ENCODE measurements at places on chromosomes 4 and X.

GRCh38 chrX:119984652-119985051 lies 41.1 kb upstream of the NKAP start:
- no peak for DNase-seq

- DNase-seq, result no peak
These were observed 243.8 kb downstream of the THOC2 start for GRCh38 chrX:123489011-123489410.

DNA sequence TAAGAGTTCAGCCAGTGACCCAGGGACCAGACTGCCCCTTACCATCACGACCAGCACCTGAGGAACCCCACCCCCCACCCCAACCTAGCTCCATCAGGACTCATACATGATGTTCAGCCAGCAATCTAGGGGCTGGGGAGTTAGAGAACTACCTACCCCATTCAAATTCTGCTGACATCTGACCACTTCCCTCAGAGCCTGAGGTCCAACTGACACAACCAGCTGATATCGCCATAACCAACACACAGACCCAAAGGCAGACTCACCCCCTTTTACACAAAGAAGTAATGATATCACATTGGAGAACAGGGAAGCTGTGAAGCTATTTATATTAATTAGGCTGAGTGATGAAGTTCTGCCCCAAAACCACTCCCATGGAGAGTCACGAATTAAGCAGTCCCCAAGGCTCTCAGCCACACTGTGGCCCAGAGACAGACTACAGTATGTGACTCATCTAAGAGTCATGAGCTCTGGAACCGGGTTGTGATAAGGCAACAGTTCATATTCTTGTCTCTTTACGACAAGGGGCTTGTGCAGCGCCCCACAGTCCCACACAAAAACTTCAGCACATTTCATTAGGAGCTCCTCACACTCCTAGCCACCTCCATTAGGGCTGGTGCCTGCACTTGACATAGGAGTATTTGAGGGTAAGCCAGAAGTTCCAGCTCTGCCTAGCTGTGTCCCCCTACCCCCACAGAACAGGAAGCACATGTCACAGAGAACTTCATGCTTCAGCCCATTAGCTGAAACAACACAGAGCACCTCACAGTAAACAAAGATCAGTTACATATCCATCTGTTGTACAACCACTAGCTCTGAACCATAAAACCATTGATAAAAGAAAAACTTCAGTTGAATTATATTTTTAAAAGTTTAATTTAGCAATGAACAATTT lies 184.7 kb upstream of the ZCCHC13 start:
- no peak for DNase-seq

DNA sequence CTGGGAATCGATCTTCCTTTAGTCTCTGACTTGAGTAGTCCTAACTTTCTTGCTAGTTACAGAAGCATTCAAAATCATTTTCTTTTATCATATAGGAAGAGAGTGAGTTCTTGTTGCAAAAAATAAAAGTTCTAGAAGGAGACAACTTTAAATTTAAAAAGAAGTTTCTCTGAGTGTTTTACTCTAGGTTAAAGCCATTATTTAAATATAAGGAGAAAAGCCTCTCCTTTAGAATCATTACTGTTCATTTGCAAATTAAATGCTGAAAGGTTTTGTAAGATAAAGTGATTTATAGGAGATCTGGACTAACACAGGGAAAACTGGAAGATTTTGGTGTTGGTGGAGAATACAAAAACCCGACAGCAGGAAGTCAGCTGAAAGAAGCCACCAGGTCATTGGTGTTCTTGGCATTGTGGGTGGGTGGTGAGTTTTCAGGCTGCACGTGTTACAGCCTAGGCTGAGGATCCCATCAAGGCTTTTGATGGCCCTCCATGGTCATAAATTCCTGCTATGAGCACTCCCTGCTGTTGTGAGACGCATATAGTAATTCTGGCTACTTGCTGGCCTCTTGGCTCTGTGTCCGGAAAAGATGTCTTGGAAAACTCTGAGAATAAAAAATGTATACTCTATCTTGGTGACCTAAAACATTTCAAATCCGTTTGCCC lies 81.6 kb downstream of the GPAT3 start:
- DNase-seq, result no peak

- no peak for DNase-seq
These were observed 122.7 kb upstream of the CBR4 start for GRCh38 chr4:169132561-169133305.

DNA sequence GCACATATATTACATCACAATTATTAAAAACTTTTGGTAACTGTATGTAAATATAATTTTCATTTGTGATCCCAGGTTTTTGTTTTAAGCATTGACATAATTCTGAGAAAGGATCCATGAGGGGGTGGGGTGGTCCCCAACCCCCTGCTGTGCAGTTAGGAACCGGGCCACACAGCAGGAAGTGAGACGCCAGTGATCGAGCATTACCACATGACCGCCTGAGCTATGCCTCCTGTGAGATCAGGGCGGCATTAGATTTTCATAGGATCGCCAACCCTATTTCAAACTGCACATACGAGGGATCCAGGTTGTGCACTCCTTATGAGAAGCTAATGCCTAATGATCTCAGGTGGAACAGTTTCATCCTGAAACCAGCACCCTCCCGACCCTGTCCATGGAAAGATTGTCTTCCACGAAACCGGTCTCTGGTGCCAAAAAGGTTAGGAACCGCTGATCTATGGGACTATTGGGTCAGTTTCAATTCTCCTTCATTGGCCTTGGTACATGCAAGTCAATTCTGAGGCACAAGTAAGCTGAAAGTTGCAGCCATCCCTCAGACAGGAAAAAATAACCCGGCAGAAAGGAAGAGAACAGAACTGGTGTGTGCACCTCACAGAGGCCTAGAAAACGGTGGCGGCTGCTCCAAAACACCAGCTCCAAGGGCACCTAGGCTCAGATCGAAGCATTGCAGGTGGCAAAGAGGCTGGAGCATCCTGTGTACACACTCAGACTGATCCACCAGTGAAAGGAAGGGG lies 7.0 kb upstream of the TMSB4X start:
- no peak for DNase-seq

DNA sequence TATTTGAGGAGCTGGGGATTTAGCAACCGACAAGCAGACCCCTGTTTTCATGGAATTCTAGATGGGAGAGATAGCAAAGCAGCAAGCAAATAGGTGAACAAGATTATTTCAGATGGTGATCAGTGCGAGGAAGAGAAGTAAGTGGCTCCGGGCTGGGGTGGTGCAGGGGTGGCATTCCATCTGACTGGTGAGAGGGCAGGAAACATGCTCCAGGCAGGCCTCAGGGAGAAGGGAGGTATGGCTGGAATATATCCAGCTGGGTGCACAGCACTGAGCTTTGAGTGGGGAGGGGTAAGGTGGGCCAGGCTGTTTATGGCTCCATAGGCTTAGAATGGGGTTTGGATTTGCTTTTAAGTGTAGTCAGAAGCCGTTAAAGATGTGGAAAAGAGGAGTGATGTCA lies 21.2 kb downstream of the PTTG2 start:
- DNase-seq, result no peak

- DNase-seq, result no peak
These were observed 92.0 kb downstream of the FBXW7 start for GRCh38 chr4:152443859-152444258.

Measured in CD4-positive, alpha-beta T cell treated with Interleukin-4 for 1 hour (primary cell).